Myocyte (in vitro differentiated cells): ENCODE measurements at places on chromosomes 2 and 18.

GRCh38 chr2:72543497-72544216 lies 282.2 kb downstream of the EXOC6B start:
- no peak for DNase-seq

- no peak for DNase-seq
Observed at GRCh38 chr2:48635786-48636185, 18.1 kb downstream of the GTF2A1L start.

GRCh38 chr18:77482190-77483085 lies 232.8 kb downstream of the GALR1 start:
- DNase-seq, result no peak

- no peak for DNase-seq
Observed at GRCh38 chr2:202095235-202095634, 22.2 kb downstream of the KIAA2012 start.

GRCh38 chr2:135052997-135053474 lies 944 bp downstream of the RAB3GAP1 start:
- DNase-seq, result peak; percentile 35

DNA sequence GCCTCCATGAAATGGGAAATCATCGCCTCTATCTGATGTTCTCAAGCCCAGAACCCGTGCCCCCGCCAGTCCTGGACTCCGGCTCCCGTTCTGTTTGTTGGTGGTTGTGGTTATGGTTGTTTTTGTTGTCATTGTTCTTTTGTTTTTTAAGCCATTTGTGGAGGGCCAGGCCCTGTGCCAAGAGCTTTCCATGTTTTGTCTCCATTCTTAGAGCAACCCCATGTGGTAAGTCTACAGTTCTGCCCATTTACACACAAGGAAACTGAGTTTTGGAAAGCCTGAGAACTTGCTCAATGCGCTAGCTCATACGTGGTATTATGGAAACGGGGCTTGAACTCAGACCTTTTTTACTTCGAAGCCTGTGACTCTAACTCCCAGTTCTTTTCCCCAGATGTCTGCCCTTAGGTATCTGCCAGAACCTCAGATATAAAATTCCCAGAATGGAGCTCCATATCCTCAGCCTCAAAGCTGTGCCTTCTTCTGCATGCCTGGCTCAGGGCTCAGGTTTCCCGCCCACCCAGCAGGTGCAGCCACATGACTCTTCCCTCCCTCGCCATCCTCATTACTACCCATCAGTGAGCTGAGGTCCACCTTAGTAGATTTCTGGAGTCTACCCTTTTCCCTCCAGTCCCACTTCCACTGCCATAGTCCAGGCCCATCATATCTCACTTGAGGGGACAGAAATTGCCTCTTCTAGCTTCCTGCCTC lies 194.1 kb downstream of the KLHL29 start:
- DNase-seq, result no peak

DNA sequence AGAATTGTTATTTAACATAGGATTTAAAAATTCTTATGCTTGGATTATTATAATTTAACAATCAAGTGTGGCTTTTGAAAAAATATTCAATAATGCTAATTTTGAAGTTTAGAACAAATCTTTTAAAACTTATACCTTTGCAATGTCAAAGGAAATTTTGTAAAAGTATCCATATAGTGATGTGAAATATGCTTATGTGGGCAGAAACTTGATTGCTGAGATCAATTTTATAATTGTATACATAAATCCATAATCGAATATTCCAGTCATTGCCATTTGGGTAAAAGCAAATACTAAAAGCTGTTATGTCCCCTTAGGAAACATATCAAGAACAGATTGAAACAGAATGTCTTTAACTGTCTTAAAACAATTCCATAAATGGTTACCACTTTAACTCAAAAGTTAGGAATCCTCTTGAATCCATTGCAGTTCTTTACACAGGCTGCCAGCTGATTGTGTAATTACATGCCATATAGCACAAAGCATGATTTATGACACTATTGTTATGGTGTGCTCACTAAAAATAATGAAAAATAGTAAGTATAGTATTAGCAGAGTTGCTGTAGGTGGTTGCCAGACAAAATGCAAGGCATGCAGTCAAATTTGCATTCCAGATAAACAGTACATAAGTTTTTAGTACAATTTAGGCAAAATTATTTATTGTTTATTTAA lies 24.2 kb downstream of the PLCL1 start:
- DNase-seq, result no peak
